ENCODE measurements at places on chromosomes 3 and 15.

GRCh38 chr15:68354923-68355322 is 77.0 kb downstream of the ITGA11 start:
- DNase-seq: no peak

DNA sequence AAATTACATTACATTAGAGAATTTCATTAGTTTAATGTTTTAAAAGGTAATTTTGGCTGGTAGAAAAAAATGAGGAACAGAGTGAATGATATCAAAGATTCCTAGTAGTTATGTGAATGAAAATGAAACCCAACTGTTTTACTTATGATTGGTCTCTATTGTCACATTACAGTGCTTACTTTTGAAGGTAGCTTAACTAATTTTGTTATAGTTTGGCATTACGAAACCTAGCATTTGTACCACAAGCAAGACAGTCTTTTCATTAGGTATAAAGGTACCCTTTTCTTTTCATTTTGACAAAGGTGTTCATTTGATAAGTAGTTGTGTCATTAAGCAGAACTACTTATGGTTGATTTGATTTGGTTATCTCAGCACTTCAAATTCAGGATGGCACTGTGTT is 6.9 kb downstream of the SELENOT start:
- no peak for DNase-seq

DNA sequence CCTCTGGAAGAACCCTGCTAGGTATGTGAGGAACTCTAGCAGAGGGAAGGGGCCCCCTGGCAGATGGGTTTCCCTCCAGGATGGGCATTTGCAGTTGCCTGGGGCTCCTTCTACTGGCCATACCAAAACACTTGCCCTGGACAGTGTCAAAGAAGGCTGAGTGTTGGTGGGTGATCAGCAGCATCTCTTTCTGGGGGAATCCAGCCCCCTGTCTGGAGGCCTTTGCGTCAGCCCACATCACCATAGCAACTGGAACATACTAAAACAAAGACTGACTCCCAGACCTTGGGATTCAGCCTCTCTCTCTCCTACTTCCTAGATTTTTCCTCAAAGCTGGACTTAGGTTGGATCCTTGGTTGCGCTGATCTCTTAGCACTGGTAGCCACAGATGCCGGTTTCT is 8.1 kb downstream of the CEMIP start:
- DNase-seq: no peak

- no peak for DNase-seq
Observed at GRCh38 chr3:26559227-26559626, 63.3 kb upstream of the LRRC3B start.

DNA sequence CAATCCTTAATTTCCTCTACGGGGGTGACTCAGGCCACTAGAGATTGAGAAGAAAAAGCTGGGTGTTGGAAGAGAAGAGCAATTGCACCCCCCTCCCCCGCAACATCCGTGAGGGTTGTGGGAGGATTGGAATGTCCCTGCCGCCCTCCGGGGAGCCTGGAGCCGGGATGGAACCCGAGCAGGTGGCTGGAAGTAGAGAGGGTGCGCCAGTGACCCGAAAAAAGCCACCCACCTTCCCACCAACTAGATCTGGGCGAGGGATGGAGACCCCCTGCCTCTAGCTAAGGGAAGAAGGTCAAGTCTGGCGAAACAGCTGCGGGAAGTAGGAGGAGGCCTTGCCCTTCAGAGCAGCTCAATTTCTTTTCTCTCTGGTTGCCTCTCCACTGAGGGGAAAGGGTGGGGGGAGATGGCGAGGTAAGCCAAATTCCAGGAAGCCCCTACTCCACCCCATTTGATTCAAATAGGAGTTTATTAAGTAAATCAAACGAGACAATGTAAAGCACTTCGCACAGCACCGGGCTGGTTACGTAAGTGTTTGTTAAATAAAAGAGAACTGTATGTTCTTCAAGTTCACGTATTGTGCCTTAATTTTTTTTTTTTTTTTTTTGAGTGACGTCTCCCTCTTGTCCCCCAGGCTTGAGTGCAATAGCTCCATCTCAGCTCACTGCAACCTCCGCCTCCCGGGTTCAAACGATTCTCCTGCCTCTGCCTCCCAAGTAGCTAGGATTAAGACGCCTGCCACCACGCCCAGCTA is 1.1 kb upstream of the WWTR1 start:
- peak; percentile 56 for DNase-seq

- no peak for DNase-seq
Observed at GRCh38 chr3:179455954-179456353, 4.7 kb upstream of the GNB4 start.

DNA sequence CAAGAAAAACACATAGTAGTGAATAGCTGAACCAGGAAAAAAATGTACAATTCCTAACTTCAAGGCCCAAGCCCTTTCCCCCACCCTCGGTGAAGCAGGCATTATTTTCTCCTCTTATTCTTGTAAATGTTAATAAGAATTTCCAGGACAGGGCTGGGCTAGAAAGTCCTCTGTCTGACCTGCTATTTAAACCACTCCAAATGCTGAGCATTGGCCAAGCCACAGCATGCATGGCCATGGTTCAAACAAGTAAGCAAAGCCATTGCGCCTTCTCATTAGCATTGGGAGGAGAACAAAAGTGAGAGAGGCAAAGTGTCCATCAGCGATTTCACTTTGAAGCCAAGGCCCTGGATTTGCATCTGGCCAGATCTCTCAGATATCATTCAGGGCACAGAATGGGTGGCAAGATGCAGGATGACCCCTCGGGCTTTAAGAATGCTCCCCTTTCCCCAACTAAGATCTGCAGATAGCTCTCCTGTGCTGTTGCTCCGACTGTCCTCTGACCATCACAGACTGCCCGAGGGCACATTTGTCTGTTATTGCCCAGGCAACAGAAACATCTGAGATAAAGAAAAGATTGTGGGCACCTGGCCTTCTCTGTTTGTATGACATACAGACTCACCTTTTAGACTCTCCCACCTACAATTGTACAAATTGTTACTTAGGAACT is 46.3 kb downstream of the CEMIP start:
- peak; percentile 47 for DNase-seq

GRCh38 chr3:127762077-127762786 is 60.1 kb downstream of the MGLL start:
- no peak for DNase-seq

GRCh38 chr3:30680789-30681648 is 74.6 kb downstream of the TGFBR2 start:
- DNase-seq: no peak

DNA sequence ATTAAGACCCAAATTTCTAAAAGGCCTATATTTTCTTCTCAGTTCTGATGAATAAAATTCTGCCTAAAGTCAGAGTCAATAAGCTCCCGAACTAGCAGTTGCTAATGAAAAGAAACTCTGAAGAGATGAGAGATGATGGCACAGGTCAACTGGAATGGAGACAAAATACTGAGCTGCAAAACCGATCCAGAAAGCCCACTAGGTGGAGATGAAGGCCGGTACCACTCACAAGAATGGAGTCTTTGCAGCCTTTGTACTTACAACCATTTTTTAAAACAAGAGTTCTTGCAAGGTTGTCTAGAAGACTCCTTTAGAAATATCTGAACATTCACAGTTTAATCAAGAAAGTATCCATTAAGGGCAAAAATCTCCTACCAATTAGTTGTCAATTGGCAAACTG is 119.9 kb upstream of the TJP1 start:
- no peak for DNase-seq

DNA sequence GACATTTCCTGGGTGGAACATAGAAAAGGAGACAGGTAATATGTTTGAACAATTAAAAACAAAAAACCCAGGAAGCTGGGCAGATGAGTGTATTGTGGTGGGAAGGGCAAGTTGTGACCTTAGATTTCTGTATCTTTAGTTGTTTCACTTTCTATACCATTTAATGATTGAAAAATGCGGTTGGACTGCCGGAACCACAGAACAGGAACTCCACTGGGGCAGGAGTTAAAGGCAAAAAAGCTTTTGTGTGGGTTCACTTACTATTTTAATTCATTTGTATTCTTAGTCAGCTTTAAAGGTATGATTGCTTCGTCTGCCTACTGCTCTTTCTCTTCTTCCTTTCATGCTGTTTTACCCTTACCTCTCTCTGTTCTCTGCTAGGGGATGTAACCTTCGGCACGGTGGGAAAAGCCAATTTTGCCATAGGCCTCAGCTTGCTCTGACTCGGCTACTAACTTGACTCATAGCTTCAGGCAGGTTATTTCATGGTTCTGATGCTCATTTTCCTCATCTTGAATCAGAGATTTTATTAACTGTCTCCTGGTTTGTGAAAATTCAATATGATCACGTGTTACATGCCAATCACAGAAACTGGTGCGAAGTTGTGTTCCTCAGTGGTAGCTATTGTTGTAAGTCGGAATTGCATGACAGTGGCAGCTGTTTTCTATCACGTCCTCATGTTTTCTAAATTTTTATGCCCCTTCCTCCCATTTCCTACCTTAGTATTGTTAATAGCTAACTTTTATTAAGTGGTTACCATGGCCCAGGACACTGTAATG is 1.6 kb upstream of the MCTP2 start:
- no peak for DNase-seq

- no peak for DNase-seq
Observed at GRCh38 chr15:39244776-39245175, 336.1 kb upstream of the THBS1 start.

DNA sequence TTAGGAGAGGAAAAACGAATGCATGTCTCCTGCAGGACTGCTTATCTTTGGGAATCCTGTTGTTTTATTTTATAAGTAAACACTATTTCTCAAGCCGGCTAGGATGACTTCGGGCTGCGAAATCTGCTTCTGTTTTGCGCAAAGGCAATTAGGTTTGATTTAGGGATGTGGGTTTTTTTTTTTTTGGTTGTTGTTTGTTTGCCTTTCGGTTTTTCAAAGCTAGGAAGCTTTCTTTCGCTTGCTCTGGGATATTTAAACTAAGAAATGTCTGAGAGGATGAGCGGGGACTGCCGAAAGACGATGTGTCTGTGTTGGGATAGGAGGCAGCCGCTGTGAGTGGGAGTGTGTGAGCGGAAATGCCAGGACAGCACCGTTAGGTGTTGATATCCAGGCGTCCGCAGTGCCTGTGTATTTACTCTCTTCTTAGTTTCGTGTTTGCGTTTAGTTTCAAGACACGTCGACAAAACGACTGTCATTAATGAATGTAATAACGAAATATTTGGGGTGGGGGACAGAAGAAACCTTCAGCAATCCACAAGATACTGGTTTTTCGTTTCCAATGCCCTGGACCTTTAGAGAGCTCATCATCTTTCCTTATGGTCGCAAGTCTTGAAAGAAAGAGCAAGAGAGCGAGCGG is 604 bp downstream of the ISL2 start:
- DNase-seq: no peak

GRCh38 chr3:186383026-186383993 is 21.3 kb upstream of the DGKG start:
- DNase-seq: no peak

GRCh38 chr15:55530861-55531313 is 22.9 kb upstream of the DNAAF4 start:
- no peak for DNase-seq

DNA sequence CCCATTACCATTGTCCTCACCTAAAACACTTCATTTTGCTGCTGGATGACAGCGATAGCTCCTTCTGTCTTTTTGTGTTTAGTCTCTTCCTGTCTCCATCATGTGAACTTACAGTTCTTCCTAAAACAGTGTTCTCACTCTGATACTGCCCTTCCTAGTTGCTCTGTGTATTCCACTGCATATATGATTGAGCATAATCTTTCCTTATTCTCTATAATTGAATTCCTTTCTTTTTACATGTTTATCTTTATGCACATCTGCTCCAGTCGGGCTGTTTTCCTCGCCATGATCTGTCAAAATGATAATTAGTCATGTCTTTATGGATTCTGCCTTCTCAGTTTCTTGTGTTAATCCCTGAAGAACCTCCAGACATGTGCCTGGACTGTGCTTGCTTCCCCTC is 405.1 kb upstream of the SEMA6D start:
- DNase-seq: no peak

DNA sequence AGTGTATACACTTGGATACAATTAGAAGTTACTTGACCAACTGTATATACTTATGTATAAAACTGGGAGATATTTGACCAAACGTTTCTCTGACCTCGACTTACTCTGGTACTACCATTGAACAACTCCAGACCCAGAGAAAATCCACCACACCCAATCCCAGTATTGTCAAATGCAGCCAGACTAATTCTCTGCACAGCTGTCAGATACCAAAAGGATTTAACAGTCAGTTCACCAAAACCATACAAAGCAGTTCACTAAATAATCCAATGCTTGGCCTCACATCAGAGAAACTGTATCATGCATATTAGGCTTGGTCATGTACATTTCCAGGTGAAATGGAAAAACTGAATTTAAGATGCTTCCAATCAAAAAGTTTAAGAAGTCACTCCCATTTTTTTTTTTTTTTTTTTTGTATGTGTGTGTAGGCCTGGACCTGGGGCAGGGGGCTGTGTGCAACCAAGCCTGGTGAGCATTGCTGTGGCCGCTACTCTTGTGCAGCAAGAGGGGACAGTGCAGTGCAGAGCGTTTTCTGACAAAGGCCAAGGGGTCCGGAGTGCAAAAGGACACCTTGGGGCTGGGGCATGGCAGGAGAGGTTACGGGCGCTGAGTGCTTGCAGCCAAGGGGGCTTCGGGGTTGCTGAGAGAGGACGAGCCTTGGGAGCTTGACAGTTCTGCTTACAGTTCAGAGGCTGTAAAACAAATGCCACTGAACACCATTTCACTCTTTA is 1.4 kb downstream of the TOMM70 start:
- no peak for DNase-seq

- no peak for DNase-seq
Observed at GRCh38 chr15:36256404-36256807, 323.0 kb upstream of the CDIN1 start.

DNA sequence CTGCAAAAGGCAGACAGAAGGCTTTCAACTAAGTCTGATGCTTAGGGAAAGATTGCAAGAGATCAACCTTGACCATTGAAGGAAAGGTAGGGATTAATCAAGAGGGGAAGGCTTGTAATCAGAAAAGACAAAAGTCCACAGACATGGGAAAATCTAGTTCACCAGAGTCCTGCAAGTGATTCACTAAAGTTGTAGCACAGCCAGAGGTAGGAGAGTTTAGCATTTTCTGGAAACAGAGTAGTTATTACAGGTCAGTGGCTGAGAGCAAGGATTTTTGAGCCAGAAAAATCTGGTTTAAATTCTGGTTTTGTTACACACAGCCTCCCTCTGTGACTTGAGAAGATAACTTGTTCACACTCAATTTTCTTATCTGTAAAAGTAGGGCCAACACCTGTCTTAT is 35.3 kb upstream of the DPPA4 start:
- DNase-seq: no peak

DNA sequence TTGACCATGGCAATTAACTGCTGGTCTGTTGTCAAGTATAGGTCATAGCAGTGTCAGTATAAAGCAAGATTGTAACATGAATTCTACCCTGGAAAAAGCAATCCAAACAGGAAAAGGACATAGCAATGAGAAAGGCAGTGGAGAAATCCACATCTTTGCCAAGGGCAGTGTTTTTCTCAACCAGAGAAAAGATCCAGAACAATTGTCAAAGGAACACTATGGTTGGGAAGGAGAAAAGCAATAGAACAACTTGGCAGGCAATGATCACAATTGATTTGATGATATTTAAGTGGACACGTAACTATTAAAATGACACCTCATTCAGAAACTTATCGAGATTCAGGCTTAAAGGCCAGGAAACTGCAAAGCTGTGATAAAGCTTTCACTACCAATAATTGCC is 271.1 kb downstream of the DIPK2A start:
- DNase-seq: no peak

Data from NCI-H774 (cell line).